DMS79 (cell line): ENCODE measurements at places on chromosomes 13 and 19.
A peak's percentile ranks its signal among the peaks of the same experiment; 100 is the strongest.

GRCh38 chr13:35818633-35819067, 312.5 kb downstream of the DCLK1 start:
- no peak for DNase-seq

DNA sequence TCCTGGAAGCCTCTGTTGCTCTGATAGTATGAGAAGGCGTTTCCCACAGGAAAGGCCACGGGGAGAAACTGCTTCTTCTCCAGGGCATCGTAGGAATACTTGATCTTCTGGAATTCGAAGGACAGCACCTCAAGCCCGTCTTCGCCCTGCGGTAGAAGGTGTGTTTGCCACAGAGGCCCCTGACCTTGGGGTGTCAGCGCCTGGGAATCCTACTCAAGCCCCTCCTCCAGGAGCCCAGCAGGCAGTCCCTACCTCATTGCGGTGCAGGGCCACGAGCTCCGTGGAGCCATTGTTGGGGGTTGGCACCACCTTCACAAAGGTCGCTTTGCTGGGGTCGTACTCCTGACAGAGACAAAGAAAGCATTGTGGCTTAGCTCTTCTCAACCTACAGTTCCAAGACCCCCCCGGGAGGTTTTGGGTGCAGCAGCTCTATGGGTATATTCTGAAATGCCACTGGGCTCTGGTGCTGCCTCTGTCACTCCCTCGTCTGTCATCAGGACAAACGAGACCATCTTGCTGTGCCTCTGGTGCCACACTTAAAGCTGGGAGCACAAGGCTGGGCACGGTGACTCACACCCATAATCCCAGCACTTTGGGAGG, 3.7 kb downstream of the ATP13A1 start:
- no peak for DNase-seq

- DNase-seq = no peak
Observed at GRCh38 chr13:90414691-90415596, 932.5 kb upstream of the MIR17HG start.

- DNase-seq = no peak
Observed at GRCh38 chr13:112444416-112445399, 68.6 kb downstream of the SPACA7 start.

DNA sequence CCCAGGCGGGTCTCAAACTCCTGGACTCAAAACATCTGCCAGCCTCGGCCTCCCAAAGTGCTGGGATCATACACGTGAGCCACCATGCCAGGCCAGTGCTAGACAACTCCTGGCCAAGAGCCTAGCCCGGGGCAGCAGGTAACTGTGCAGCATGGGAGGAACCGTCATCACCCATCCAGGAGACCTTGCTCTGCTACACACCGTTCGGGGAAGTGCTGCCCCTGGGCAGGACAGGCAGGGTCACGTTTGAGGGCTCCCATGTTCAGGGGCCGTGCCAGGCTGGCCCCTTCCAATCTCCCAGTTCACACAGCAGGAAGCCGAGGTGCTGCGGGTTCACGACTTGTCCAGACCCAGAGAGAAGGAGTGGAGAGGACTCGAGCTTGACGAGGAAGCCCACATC, 35.1 kb downstream of the NAXD start:
- no peak for DNase-seq

GRCh38 chr13:27053210-27053884, 118.3 kb downstream of the USP12 start:
- no peak for DNase-seq

DNA sequence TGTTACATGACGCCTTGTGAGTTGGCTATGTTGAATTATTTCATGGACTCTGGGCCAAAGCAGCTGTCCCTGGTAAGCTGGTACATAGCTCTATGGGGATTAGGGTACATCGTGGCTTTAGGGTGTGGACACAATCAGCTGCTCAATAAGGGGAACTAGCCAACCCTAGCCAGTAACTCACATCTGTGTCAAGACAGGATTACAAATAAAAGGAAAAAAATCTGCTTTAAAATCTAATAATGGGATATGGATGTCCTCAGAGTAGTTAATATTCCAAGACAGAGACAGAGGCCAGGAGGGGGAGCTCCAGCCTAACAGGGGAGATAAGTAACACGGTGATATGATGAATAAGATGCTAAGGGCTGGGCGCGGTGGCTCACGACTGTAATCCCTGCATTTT, 21.1 kb upstream of the ZNF766 start:
- no peak for DNase-seq

GRCh38 chr13:40190641-40191100, 475.8 kb downstream of the FOXO1 start:
- DNase-seq = no peak

DNA sequence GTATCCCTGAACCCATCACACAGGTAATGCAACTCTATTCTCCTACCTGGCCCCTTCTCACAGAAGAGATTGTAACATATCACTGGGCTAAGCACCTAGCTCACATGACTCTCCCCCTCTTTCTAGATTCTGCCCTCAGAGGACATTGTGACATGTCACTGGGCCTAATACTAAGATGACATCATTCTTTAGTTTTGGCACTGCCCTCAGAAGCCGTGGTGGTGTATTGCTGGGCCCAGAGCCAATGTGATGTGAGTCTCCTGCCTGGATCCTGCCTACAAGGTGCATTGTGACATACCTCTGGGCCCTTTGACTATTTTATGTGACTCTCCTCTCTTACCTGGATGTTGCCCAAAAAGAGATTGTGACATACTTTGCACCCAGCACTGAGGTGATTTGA, 21.4 kb upstream of the ZNF730 start:
- no peak for DNase-seq

DNA sequence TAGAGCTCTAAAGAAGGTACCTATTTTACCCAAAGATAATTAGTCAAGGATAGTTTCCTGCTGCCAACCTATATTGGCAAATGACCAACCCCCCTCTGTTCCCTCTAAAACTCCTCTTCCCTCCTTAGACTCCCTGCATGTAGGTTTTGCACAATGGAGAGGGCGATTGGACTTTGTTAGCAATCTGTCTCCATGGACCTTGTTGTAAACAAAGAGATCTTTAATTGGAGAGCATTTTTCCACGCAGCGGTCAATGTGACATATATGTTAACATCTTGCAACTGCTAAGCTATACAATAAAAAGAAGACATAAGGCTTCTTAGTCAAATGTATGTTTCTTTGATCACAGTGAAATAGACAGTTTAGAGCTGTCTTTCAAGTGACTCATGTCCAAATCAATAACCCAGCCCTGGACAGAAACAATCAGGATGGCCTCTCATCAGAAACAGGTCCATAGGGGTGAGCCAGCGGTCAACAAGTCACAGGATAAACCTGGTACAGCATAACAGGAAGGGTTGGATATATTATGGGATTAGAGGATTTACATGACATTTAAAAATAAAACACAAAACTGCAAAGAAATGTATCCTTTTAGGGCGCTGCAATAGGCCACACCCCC, 69.7 kb upstream of the UBL3 start:
- DNase-seq = no peak

GRCh38 chr19:18852648-18853047, 20.9 kb downstream of the UPF1 start:
- no peak for DNase-seq

DNA sequence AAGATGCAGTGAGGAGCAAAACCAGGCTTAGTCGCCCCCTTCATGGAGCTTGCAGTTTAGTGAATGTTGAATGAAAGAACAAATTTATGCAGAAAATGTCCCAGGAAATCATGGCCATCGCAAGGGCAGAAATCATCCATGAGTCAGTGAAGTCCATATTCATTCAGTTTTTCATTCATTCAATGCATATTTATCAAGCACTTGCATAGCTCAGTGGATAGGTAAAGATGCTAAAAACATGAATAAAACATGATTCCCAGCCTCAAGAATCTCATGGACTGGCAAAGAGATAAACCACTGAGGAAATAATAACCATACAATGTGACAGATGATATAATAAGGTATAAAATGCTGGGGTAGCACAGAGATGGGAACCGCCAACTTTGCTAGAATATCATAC, 58.8 kb downstream of the HSPH1 start:
- DNase-seq = no peak

DNA sequence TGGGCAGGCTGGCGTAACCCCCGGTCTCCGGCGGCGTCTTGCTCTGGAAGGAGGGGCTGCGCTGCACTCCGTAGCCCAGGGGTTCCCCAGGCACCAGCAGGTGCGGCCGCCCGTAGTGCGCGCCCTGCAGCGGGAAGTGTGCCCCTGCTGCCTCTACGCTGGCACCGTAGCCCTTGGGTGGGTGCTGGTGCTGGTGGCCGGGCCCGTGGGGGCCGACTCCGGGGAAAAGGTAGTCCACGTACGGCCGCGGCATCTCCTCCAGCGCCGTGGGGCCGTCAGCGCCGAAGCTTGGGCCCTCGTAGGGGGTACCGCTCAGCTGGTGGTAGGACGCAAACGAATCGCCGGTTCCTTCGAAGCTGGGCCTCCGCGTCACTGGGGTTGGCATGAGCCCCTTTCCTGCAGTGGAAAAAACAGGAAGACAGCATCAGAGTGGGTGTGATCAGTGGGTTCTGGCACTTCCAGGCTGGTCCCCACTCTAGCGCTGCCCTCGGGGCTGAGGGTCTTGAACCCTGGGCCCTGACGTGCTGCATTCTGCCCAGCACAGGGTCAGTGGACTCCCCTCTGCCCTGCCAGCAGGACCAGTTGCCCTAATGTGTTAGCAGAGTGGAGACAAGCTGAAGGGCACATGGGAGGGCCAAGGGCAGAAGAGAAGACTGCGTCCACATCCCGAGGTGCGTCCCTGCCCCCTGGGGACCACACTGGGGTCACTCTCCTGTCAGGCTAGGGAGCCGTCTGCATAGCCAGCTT, 72.3 kb downstream of the LATS2 start:
- DNase-seq = no peak

DNA sequence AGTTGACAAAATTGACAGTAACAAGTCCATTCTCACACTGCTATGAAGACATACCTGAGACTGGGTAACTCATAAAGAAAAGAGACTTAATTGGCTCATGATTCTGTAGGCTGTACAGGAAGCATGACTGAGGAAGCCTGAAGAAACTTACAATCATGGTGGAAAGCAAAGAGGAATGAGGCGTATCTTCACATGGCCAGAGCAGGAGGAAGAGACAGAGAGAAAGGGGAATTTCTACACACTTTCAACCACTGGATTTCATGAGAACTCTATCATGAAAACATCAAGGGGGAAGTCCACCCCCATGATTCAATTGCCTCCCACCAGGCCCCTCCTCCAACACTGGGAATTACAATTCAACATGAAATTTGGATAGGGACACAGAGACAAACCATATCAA, 758.4 kb upstream of the SLITRK1 start:
- DNase-seq = no peak

DNA sequence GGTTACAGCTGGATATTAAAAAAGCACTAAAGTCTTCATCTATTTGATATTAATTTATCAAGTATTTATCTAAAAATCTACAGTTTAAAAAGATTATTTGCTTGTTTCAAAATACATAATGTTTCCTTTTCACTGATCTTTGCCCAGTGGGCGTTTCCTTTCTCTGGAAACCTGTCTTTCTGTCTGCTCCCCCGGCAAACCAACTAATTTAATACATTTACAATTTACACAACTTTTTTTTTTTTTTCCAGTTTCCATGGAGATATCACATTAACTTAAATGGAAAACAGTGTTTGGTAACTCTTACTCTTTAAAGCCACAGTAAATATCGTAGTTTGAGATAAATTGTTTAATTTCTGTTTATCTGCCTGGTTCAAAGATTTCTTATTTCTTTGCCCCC, 5.3 kb downstream of the GPC6 start:
- DNase-seq = no peak

GRCh38 chr19:49534632-49535385, 7.0 kb downstream of the RCN3 start:
- DNase-seq = no peak

- peak; percentile 13 for DNase-seq
Observed at GRCh38 chr13:71589032-71589431, 278.0 kb downstream of the DACH1 start.

DNA sequence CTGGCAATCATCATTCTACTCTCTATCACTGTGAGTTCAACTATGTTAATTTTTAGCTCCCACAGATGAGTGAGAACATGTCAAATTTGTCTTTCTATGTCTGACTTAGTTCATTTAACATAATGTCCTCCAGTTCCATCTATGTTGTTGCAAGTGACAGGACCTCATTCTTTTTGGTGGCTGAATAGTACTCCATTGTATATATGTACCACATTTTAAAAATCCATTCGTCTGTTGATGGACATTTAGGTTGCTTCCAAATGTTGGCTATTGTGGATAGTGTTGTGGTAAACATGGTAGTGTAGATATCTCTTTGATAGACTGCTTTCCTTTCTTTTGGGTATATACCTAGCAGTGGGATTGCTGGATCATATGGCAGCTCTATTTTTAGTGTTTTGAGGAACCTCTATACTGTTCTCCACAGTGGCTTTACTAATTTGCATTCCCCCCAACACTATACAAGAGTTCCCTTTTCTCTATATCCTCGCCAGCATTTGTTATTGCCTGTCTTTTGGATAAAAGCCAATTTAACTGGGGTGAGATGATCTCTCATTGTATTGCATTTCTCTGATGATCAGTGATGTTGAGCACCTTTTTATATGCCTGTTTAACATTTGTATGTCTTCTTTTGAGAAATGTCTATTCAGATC, 124.1 kb downstream of the PCCA start:
- no peak for DNase-seq

GRCh38 chr13:37345391-37345790, 239.9 kb upstream of the CSNK1A1L start:
- no peak for DNase-seq

DNA sequence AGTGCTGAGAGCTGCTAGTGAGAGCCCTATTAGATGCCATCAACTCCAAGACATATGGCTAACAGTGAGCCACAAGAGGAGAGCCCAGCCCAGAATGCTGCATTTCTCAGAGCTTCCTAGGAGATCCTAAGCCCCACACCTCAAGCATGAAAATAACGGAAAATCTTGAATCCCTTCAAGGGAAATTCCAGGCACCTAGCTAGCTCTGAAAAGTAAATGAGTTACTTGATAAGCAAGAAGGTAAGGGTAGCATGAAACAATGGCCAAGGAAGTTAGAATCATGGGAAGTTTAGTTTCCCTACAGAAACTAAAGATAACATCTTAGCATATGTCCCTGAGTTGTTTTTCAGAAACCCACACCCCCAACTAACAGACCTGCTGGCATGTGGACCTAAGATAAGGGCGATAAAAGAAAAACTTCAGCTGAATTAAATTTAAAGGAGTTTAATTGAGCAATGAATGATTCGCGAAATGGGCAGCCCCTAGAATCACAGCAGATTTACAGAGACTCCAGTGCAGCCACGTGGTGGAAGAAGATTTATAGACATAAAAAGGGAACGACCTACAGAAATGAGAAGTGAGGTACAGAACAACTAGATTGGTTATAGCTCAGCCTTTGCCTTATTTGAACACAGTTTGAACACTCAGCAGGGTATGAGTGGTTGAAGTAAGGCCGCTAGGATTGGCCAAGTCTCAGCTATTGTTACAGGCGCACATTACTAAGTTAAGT, 301.3 kb upstream of the DACH1 start:
- no peak for DNase-seq

- no peak for DNase-seq
Observed at GRCh38 chr13:67235265-67235664, 5.1 kb upstream of the PCDH9 start.

GRCh38 chr13:93499991-93500390, 273.4 kb downstream of the GPC6 start:
- no peak for DNase-seq

- no peak for DNase-seq
Observed at GRCh38 chr19:9848060-9848459, 12.9 kb downstream of the PIN1 start.
